Central memory CD8-positive, alpha-beta T cell (primary cell): ENCODE measurements at places on chromosomes 2 and 18.

GRCh38 chr18:38367473-38367872 lies 801.9 kb upstream of the CELF4 start:
- no peak for DNase-seq
- H3K4me1 ChIP-seq, result no peaks in the 10 kb centered on the region
- no peak overlapping the region for H3K4me3 ChIP-seq

- DNase-seq, result no peak
- no peaks in the 10 kb centered on the region for H3K36me3 ChIP-seq
- H3K4me3 ChIP-seq, result no peak overlapping the region
- peak overlapping the region; percentile 91 for H3K27ac ChIP-seq
Measured at GRCh38 chr18:54260396-54261072, 8.8 kb upstream of the POLI start.

- H3K27me3 ChIP-seq, result peaks cover 14% of the 10 kb centered on the region
- peaks cover 17% of the 10 kb centered on the region for H3K36me3 ChIP-seq
- no peak for DNase-seq
- H3K4me1 ChIP-seq, result peaks cover 34% of the 10 kb centered on the region
- peak overlapping the region; percentile 93 for H3K4me3 ChIP-seq
- peak overlapping the region; percentile 91 for H3K27ac ChIP-seq
Measured at GRCh38 chr2:10119601-10120157, 2.9 kb upstream of the RRM2 start.

DNA sequence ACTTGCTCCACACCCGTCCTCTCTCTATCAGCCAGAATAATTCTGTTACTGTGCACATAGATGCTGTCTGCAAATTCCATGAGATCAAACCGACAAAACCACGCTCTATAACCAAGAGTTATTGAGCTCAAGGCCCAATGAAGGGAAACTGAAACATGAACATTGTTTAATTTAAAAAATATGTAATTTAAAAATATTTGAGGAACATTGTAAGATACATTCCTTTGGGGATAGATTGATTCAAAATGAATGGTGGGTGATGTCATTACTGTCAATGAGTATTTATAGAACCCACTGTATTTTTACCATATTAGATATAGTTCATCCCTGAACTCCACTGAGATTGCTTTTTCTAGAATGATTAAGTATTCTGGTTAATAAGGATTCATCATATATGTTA lies 50.4 kb downstream of the NCKAP5 start:
- no peaks in the 10 kb centered on the region for H3K27me3 ChIP-seq
- H3K4me3 ChIP-seq, result no peak overlapping the region
- no peaks in the 10 kb centered on the region for H3K4me1 ChIP-seq
- H3K27ac ChIP-seq, result no peak overlapping the region
- H3K36me3 ChIP-seq, result no peaks in the 10 kb centered on the region
- no peak for DNase-seq

DNA sequence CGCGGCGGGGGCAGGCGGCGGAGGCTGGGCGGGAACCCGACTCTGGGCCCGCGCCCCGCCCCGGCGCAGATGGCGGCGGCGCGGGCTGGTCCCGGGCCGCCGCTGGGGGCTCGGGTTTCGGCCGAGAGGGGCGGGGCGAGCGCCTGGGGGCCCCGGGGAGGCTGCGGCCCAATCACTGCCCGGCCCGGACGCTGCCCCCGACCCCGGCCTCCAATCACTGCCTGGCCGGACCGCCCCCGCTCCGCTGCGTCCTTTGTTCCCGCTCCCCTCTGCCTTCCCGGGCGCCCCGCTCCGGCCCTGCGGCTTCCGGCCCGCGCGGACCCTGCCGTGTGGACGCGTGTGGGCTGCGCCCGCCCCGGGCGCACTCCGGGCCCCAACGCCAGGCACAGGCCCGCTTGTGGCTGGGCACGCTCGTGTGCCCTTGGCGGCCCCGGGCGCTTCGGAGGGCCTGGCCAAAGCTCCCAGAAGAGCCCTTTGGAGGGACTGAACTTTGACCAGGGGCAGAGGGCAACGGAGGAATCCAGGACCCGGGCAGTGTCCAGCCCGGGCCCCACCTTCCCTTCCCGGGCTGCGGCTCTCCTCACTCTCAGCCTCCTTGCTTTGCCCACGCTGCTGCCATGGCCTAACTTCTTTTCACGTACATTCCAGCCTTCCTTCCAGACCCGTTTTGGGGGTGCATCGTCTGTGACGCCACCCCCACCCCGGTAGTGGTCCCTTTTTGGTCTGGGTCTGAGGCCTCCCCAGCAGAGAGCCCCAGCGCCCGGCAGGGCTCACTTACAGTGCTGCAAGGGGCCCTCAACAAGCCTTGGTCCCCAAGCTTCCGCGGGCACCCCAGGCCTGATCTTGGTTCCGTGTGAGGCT lies 27.1 kb upstream of the PTMA start:
- H3K27ac ChIP-seq, result no peak overlapping the region
- peaks cover 6% of the 10 kb centered on the region for H3K4me1 ChIP-seq
- no peaks in the 10 kb centered on the region for H3K36me3 ChIP-seq
- peak overlapping the region; percentile 59 for H3K4me3 ChIP-seq

DNA sequence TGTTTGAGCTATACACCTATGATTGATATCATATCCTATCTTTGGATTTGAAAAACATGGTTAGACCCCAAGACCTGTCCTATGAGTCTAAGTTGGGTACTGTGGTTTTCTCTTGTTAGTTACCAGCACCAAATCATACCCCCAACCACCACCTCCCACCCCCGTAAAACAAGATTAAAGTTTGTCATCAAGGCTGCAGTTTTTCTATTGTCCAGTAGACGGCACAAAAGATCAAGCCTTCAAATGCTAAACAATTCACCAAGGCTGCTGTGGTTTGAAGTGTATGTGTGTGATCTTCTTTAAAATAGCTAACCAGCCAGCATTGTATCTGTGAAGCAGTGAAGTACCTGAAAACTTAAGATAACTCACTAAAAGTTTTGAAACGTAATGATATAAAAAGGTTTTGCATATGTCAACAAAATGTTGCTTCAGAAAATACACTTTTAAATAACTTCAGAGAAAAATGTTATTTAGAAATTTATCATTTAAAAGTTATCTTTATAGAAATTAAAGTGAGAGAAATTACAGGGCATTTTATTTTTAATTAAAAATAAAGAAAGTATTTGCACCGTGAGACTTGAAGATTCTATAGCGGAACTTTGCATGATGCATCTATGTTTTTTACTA lies 5.8 kb upstream of the MEIS1 start:
- H3K27me3 ChIP-seq, result peaks cover 58% of the 10 kb centered on the region
- no peaks in the 10 kb centered on the region for H3K36me3 ChIP-seq
- H3K4me3 ChIP-seq, result no peak overlapping the region
- no peak for DNase-seq

DNA sequence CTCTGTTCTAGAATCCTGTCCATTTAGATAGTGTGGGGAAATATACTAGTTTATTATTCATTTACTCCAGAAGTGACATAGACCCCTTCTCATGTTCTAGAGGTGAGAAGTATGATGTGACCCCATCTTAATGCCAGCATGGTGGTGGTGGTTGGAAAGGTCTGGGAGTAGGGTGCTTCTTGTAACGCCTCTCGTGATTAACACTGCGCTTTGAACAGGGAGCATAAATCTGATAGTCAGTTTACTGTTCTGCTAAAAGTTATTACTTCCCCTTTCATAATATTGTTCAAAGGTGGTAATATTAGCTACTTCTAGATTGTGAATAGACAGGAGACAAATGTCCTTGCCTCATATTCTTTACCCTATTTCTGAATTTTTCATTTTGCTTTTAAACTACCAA lies 35.6 kb downstream of the EHBP1 start:
- no peak overlapping the region for H3K27ac ChIP-seq
- DNase-seq, result no peak
- H3K27me3 ChIP-seq, result no peaks in the 10 kb centered on the region
- peaks cover 2% of the 10 kb centered on the region for H3K36me3 ChIP-seq
- H3K4me1 ChIP-seq, result peaks cover 19% of the 10 kb centered on the region
- H3K4me3 ChIP-seq, result no peak overlapping the region

- H3K27me3 ChIP-seq, result no peaks in the 10 kb centered on the region
- no peaks in the 10 kb centered on the region for H3K36me3 ChIP-seq
- no peak overlapping the region for H3K4me3 ChIP-seq
- no peak overlapping the region for H3K27ac ChIP-seq
- H3K4me1 ChIP-seq, result no peaks in the 10 kb centered on the region
Measured at GRCh38 chr2:39494784-39495251, 57.7 kb upstream of the MAP4K3 start.
